ENCODE measurements at places on chromosomes 5 and 9. TPM values are rescaled to one million over a fixed set of nuclear protein-coding genes. Genes with fewer than 3 reads are reported as not detected.

- no peak for DNase-seq
These were observed 9.9 kb downstream of the AK1 start for GRCh38 chr9:127867356-127868277.

The SLC34A3 gene
- total RNA-seq = 1.8 TPM

DNA sequence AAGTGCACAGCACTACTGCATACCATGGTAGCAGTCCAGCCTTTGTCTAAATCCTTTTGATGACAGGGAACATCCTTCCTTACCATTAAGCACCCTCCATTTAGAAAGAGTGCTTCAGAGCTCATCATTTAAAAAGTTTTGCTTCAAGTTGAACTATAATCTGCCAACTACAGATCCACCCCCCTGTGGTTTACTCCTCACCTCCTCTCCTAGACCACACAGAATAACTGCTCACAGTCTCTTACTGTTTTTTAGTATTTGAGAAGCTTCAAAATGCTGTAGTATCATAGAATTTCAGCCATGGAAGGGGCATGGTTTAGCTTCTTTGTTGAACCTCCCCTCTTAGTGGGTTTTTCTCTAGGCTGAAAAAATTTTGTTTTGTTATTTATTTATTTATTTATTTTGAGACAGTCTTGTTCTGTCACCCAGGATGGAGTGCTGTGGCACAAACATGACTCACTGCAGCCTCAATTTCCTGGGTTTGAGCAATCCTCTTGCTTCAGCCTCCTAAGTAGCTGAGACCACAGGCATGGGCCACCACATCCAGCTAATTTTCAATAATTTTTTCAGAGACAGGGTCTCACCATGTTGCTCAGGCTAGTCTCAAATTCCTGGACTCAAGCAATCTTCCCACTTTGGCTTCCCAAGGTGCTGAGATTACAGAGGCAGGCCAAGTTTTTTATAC is 384.3 kb upstream of the RFX3 start:
- DNase-seq = no peak

The RBM18 gene
- total RNA-seq = 15.9 TPM

The MSX2 gene
- 28.8 TPM for total RNA-seq

DNA sequence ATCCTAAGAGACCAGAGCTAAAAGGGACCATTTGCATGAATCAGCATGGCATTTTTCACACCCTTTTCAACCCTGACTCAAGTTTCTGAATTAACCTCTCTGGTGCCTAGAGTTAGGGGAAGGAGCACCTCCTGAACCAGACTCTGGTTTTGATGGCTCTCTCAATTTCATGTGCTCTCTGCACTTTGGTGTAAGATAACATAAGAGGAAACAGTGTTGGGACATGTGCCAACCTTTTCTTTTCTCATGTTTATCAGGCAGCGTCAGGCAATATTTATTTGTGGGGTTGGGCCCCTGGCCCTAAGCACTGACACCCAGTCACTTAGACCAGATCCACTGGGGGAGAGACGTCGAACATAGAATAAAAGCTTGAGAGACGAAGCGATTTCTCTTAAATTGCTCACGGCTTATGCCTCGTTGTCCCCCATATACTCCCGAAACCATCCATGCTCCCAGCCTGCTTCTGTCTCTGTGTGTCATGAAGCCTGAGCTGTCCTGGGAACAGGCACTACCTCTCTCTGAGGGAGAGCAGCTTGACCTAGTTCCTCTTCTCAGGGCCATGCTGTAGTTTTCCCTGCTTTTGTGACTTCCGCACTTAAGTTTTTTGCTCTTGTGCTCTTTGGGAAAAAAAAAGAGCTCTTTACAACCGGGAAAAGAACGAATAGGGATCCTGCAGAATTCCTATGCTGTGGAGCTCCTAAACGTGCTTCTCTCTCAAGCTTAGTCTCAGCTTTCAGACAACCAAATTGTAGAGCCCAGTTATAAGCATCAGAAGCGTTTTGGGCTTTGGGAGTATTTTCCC is 195.7 kb downstream of the NR3C1 start:
- no peak for DNase-seq

The CDO1 gene
- 29.8 TPM for total RNA-seq

The ZNF300 gene
- 8.5 TPM for total RNA-seq
